Astrocyte of the hippocampus (primary cell): ENCODE measurements at places on chromosomes 4 and X.

- no peak for DNase-seq
These were observed 408.6 kb upstream of the ACTRT1 start for GRCh38 chrX:128460835-128461234.

DNA sequence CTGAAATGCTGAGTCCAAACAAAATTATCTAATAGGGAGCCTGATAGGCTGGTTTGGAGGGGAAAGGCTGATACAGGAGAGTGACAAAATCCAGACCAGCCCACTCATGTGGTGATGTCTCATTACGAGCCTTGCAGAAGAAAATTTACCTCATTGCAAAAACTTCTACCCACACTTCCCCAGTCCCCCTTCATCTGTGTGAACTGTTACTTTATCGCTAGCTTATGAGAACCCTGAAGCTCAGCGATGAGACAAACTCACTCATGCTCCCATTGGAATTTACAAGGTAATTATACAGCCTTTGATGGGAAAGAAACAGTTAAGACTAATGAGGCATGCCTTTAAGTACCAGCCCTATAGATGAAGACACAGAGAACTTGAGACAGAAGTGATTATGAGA is 76.1 kb downstream of the ARHGAP6 start:
- DNase-seq = no peak

DNA sequence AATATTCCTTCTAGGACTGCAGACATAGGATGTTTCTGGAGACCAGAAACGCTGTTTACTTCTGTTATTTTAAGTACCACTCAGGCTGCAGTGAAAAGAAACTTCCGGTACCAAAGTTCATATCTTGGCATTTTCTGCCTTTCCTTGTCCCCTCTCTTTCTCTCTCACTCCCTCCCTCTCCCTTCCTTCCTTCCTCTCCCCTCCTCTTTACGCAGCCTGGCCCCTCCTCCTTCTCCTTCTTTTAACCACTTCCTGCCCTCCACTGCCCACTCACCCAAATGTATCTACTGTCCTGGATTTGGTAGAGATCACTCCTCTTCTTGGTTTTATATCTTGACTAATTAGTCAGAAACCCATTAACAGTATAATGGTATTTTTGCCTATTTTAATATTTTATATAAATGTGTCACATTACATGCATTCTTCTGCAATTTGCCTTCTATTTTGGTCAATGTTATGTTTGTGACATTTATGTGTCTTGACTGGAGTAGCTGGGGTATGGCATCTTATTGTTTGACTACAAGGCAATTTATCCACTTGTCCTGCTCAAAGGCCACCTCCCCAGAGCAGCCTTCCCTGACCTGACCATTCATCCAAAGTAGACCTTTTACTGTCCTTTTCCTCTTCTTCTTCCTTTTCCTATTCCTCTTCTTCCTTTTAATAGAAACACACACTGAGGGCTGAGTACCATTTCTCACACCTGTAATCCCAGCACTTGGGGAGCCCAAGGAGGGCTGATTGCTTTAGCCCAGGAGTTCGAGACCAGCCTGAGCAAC is 56.9 kb downstream of the BCOR start:
- DNase-seq = no peak

- no peak for DNase-seq
These were observed 93.7 kb upstream of the ZNF827 start for GRCh38 chr4:146032234-146032860.

GRCh38 chr4:177297785-177298391 is 11.8 kb upstream of the NEIL3 start:
- DNase-seq = no peak

GRCh38 chr4:182276210-182277109 is 33.3 kb downstream of the TENM3 start:
- no peak for DNase-seq

DNA sequence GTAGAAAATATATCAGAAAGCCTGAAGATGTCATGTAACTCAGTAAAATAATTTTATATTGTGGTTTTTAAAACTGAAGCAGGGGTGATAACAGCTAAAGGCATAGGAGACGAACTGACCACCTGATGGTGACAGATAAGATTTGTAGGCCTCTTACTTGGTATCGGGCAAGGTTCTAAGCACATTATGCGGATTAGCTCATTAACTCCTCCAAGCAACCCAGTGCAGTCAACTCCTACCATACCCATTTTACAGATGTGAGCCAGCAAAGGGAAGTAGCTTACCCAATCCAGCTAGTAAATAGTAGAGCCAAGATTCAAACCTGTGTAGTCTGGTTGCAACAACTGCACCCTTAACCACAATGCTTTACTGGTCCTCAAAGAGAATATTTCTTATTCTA is 62.1 kb downstream of the CC2D2A start:
- no peak for DNase-seq

DNA sequence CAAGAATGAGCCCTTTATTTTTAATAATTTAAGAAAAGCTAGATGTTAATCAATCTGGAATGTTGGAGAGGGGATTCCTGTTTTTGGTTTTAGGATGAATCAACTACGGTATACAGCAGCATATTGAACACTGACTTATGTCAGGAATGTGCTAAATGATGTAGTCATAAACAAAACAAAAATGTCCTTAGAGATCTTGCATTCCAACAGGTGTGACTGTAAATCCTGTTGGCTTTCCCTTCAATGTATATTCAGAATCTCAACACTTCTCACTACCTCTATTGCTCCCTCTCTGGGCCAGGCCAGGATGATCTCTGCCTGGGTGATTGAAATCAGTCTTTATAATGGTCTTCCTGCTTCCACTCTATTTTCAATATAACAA is 37.8 kb upstream of the BDH2 start:
- peak; percentile 25 for DNase-seq

DNA sequence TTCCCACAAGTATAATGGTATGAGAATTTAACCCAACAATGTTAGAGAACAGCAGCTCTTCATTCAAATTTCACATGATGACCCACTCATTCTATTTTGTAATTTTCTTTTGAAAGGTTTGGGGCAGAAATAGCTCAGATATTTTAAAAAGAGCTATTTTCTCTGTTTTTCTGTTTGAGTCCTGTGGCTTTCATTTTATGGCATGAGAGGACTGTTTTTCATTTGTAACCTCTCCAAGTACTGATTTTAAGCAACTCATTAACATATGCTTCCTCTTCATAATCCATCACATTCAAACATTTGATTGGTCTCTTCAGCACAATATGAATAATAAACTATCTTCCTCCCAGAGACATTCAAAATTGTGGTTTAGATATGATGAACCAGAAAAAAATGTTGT is 129.0 kb upstream of the TEX13A start:
- DNase-seq = no peak

DNA sequence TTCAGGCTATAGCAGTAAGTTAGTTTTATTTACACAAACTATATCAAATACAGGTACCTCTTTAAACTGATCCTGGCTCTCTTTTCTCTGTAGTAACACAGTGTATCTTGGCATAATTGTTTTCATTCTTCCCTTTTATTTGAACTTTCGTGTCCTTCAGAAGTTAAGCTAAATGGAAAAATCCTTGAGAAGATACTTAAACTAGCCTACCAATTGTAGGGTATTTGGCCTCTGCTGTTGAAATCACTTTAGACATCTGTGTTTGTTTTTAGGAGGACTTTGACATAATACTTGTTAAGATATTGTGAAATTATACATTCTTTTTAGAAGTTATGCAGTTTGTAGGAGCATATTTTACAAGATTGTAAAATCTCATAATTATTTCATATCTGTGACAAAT is 90.3 kb upstream of the GK2 start:
- no peak for DNase-seq

DNA sequence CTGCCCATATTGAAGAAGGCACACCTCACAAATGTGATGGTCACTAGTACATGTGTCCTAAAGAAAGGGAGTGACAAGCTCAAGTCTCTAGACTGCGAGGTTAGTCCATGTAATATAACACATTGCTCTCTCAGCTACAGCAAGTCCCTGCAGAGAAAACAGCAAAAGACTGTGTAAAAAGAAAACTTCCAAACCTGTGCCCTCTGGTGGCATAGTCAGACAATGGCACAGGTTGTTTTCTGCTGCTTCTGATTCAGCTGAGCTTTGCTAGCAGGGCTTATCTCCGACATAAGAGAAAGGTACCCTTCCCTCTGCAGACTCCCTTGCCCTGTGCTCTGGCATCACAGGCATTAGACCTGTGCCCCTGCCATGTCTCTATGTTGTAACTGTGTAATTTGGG is 1.4 kb upstream of the SERPINA7 start:
- DNase-seq = peak; percentile 22

GRCh38 chr4:174461466-174462106 is 60.7 kb downstream of the HPGD start:
- DNase-seq = no peak

DNA sequence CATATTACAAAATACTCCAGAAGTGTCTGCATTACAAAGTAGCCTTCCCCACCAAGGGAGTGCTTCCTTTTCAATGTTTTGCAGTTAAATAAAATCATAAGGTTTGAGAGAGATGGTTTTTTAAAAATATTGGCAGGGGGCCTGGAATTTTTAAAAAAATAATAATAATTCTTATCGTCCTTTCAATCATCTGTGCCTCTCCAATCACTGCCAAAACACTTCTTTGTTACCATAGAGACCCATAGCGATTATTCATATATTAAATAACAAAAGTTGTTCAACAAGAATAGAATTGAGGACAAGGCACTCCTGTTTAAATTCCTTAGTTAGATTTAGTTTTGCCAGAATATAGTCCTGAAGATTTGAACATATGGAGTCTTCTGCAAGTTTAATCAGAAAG is 203.1 kb downstream of the FAT4 start:
- DNase-seq = no peak

GRCh38 chr4:95059663-95060062 is 301.9 kb downstream of the BMPR1B start:
- peak; percentile 46 for DNase-seq

DNA sequence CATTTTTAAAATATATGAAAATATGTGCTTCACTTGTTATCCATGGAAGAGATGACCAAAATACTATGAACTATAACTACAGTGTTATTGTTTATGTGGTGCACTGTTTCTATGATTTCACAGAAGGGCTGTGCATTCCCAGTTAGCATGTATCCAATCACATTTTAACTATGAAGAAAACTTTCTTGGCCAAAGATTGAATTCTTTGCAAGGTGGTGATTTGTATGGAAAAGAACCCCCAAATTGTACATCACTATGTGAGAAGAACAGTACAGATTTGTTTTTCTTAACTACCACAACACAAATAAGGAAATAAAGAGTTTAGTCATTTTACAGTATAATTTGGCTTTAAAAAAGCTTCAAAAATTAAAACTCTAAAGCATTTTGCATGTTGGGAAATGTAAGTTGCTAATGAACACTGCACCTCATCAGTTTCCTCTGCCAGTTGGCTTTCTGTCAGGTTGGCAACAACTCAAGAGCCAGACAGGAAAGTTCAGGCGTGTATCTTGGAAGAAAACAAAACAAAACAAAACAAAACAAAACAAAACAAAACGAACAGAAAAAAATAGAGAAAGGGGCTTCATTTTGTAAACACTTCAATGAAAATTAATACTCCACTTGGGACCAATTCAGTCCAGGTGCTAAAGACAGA is 237.0 kb downstream of the SCFD2 start:
- DNase-seq = peak; percentile 50

- DNase-seq = no peak
These were observed 893.8 kb upstream of the INTU start for GRCh38 chr4:126738926-126739325.

DNA sequence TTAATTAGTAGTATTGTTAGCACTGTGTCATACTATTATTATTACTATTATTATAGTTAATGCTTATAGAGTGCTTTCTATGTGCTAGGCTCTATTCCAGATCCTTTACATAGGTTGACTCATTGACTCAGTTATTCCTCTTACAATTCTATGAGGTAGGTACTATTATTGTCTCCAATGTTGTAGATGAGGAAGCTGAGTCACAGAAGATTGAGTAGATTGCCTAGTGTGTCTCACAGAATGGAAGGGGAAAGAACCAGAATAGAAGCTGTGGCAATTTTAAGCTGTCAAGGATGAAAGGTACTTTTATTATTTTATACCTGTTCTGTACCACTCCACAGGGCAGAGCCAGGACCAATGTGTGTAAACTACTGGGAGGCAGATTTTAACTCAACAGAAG is 1.9 kb upstream of the TCEAL1 start:
- no peak for DNase-seq

GRCh38 chr4:188414441-188414840 is 275.2 kb downstream of the TRIML1 start:
- no peak for DNase-seq

DNA sequence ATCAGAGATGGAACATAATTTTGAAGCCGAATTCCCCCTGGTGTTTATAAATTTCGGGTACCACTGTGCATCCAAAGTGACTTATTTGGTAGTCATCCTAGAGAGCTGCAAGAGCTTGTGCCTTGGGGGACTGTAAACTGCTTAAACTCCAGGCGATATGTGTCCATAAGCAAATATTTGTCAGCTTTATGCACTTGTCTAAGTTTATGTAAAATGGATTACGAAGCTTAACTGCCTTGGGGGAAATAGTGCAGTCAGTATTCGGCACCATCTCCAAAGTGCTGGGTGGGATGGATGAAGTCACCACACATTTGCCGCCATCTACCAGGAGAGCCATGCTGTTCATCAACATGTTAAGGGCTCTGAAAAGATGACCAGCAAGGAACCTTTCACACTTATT is 65.9 kb downstream of the CC2D2A start:
- no peak for DNase-seq

DNA sequence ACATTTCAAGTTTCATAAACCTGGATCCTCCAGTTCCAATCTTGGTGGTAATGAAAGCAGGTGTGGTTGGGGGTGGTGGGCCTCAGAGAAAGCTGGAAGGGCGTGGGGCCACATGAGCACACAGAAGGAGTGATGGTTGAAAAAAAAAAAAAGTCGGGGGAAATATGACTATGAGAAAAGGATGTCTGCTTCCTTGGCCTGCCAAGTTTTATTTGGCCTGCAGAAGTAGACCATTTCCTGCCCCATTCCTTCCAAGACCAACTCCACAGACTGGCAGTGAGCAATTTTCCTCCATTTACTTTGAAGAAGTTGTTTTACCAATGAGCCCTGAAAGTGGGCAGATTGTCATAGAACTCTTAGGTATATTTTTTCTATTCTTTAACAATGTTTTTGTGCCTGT is 43.3 kb downstream of the LNX1 start:
- no peak for DNase-seq

- DNase-seq = no peak
These were observed 114.0 kb upstream of the DCLK2 start for GRCh38 chr4:149964001-149964796.

DNA sequence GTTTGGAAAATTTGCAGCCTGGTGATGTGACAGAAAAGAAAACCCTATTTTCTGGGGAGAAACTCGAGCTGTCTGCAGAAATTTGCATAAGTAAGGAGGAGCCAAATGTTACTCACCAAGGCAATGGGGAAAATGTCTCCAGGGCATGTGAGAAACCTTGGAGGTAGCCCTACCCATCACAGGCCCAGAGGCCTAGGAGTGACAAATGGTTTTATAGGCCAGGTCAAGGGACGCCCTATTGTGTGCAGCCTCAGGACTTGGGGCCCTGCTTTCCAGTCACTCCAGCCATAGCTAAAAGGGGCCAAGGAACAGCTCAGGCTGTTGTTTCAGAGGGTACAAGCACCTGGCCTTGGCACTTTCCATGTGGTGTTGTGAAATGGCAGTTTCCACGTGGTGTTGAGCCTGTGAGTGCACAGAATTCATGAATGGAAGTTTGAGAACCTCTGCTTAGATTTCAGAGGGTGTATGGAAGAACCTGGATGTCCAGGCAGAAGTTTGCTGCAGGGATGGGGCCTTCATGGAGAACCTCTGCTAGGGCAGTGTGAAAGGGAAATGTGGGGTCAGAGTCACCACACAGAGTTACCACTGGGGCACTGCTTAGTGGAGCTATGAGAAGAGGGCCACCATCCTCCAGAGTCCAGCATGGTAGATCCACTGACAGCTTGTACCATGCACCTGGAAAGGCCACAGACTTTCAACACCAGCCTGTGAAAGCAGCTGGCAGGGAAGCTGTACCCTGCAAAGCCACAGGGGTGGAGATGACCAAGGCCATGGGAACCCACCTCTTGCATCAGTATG is 637.6 kb upstream of the EPHA5 start:
- no peak for DNase-seq
